Mesenteric fat pad (tissue), 1 donor: ENCODE measurements at places on chromosomes 7 and 10.

DNA sequence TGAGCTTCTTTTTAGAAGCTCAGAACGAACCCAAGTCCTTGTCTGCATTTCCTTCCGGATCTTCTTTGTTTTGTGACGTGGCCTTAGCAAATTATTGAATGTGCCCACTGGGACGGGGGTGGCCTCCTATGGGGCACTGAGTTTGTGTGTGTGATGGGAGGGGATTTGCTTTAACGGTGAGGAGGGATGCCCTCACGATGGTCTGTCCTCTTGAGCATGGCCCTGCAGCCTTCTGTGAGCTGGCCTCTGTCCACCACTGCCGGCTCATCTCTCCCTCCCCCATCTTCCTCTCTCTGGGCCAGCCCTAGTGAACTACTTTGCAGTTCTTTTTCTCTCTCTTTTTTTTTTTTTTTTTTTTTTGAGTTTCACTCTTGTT lies 62.9 kb upstream of the MKRN1 start:
- no peak for DNase-seq

- DNase-seq = no peak
Observed at GRCh38 chr7:80918399-80918798, 452 bp downstream of the SEMA3C start.

DNA sequence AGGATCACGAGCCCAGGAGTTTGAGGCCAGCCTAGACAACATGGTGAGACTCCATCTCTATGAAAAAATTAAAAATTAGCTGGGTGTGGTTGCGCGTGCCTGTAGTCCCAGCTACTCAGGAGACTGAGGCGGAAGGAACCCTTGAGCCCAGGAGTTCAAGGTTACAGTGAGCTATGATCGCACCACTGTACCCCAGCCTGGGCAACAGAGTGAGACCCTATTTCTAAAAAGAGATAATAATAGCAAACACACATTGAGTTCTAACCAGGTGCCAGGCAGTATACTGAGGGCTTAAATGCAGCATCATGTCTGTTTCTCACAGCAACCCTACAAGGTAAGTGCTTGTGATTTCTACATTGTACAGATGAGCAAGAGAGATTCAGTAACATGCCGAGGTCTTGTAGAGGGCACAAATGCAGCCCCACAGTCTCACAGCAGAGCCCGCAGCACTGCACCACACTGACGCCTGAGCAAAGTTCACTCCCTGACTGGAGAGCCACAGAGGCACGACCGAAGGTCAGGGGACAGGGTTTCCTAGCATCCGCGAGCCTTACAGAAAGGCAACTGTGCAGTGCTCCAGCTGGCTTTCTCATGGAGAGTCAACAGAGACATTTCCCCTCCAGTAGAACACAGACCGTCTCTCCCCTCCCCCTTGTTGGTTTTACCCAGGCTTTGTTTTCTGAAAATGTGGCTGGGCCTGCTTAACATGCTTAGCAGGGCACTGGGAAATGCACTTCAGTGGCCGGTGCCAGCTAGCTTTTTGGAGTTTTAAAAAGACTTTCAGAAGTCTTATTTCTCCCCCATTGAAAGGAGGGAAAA lies 36.5 kb downstream of the PDSS1 start:
- no peak for DNase-seq

- no peak for DNase-seq
Observed at GRCh38 chr7:39617005-39617404, 6.4 kb upstream of the RALA start.

- DNase-seq = no peak
Observed at GRCh38 chr10:51029172-51029641, 45.1 kb upstream of the PRKG1 start.

GRCh38 chr7:124033095-124033806 lies 384 bp upstream of the TMEM229A start:
- DNase-seq = no peak

DNA sequence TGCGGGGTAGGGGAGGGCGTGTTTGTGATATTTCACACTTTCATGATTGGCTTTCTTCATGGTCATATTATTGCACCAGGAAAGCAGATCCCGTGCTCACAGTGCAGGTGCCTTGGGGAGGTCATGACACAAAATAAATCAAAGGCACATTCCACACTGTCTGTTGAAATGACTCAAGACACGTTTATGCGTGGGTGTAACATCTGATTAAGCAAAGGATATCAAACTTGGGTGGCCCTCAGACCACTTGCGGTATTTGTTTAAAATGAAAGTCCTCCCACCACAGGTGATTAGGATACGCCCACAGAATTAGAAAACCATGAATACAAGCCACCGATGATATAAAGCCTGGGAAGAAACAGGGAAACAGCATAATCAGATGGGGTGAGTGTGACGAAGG lies 51.1 kb downstream of the SVIL start:
- DNase-seq = no peak

DNA sequence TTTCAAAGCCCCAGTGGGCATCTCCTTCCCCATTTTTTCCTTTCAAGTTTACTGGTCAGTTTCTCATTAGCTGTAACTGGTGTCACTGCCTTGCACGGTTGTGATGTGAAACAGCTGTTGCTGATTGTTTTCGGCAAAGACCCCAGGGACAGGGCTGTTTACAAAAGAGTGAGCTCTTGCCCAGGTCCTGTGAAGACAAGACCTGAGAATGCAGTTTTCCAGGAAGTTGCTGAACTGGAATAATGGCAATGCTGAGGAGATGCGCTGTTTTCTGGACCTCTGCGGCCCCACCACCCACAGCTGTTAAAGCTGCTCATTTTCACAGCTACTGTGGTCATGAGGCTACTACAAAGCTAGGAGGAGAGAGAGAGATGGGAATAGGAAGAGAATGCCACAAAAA lies 116.6 kb upstream of the RSU1 start:
- DNase-seq = no peak
